Fibroblast of skin of right biceps (primary cell): ENCODE measurements at places on chromosomes 1 and 21.

DNA sequence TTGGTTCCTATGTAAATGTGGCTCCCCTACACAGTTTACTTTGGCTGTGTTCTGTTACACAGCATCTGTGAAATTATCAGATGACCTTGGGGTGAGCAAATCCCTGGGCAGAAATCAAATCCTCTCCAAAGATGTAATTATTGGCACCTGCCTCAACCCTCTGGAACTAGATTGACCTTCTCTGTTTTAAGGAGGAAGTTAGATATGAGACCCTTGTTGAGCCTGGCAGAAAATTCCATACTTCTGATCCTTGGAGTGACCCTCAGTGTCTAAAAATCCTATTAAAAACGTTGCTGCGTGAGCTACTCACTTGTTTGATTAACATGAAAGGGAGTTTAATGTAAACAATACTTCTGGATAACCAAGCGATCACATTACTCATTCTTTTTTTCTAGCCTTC, 122.0 kb downstream of the CLIC6 start:
- no peak for DNase-seq

GRCh38 chr21:33133892-33134291, 64.0 kb downstream of the OLIG1 start:
- no peak for DNase-seq

GRCh38 chr1:173431304-173432045, 45.7 kb upstream of the PRDX6 start:
- peak; percentile 87 for DNase-seq

- DNase-seq = peak; percentile 57
Measured at GRCh38 chr1:12472798-12473551, 145.0 kb downstream of the DHRS3 start.

DNA sequence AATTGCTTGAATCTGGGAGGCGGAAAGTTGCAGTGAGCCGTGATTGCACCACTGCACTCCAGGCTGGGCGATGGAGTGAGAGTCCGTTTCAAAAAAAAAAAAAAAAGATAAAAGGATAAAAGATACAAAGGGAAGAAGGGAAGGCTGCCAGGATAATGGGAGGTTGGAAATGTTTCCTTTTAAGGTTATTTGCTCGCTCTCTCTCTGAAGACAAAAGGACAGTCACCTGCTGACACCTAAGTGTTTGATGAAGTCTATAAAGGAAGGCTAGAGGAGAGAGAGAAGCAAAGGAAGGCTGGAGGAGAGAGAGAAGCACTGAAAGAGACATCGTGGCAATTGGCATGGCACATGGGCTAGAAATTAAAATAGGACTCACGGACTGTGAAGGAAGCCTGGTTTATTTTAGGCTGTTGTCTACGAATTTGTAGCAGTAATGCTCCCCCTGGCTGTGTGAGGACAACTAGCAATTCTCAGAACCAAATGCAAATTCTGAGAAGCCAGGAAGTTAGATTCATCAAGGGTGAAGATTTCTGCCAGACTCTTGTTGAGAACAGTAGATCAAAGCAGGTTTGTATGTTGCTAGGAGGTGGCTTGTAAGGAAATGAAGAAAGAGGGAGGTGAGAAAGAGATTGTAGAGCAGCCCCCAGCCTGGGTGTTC, 154.2 kb downstream of the ZP4 start:
- no peak for DNase-seq

- no peak for DNase-seq
Measured at GRCh38 chr1:27876341-27877114, 4.2 kb downstream of the THEMIS2 start.

DNA sequence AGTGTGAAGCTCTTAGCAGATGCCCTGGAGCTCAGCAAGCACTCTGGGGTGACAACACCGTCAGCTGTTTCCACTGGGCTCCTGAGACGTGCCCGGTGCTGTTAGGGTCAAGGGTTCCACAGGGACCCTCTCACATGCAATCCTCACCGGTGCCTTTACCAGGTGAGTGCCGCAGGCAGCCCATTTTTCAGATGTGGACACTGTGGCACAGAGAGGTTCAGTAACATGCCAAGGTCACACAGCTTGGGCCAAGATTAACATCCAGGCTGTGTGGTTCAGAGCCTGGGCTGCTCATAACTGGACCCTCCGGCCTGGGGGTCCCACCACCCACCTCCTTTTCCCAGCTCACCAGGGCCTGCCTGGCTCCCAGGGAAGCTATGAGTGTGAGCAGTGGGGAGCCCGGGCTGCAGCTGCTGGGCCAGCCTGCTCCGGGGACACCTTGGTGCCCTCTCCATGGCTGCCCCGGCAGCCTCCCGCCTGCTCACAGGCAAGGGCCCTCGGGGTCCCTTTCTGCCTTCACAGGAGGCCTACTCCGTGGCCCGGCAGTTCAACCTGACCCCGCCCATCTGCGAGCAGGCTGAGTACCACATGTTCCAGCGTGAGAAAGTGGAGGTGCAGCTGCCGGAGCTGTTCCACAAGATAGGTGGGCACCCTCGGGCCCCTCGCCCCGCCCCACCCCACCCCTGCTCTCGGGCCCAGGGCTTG, 49.3 kb downstream of the KCNAB2 start:
- no peak for DNase-seq

- no peak for DNase-seq
Measured at GRCh38 chr1:2848006-2848670, 46.6 kb upstream of the TTC34 start.

GRCh38 chr1:65758128-65758527, 34.6 kb upstream of the PDE4B start:
- DNase-seq = no peak

DNA sequence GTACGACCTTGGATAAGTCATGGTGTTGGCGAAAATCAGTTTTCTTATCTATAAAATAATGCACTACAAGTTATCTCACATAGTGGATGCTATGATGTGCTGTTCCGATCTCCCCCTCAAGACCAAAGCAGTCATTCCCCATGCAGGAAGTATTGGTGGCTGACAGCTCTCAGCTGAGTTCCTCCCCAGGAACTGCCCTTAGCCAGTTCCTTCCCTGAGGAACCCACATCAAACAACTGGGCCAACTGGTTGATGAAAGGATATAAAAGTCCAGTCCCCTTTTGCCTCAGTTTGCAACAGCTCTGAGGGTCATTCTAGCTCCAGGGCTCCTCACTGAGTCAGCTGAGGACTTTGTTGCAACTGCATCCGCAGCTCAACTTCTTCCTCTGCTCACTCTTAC, 16.1 kb upstream of the SLAMF1 start:
- DNase-seq = no peak

- DNase-seq = no peak
Measured at GRCh38 chr1:221405146-221405545, 336.7 kb downstream of the DUSP10 start.

DNA sequence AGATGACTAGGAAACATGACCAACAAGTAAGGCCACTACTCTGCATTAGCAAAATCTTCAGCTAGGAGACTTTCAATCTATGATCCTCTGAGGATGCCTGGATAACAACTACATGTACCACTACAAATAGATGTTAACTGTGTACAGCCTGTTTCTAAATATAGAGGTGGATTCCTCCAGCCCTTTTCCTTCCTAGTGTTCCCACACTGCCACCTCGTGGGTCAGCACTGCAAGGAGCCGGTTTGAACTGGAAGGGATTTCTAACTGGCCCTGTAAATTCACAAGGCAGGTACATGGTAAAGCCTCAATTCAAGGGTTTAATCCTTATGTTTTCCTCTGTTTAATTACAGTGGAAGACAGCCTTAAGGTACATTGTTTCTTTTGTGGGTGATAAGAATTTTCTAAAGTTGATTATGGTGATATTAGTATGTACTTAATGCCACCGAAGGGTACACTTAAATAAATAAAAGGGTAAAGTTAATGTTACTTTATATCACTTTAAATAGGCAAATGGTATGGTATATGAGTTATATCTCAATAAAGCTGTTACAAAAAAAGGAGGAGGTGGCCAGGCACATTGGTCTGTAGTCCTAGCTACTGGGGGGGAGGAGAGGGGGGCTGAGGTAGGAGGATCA, 14.4 kb downstream of the SMYD3 start:
- peak; percentile 73 for DNase-seq

- DNase-seq = no peak
Measured at GRCh38 chr1:167076136-167076710, 14.0 kb downstream of the GPA33 start.

- no peak for DNase-seq
Measured at GRCh38 chr21:19914028-19914427, 1084.2 kb upstream of the NCAM2 start.

DNA sequence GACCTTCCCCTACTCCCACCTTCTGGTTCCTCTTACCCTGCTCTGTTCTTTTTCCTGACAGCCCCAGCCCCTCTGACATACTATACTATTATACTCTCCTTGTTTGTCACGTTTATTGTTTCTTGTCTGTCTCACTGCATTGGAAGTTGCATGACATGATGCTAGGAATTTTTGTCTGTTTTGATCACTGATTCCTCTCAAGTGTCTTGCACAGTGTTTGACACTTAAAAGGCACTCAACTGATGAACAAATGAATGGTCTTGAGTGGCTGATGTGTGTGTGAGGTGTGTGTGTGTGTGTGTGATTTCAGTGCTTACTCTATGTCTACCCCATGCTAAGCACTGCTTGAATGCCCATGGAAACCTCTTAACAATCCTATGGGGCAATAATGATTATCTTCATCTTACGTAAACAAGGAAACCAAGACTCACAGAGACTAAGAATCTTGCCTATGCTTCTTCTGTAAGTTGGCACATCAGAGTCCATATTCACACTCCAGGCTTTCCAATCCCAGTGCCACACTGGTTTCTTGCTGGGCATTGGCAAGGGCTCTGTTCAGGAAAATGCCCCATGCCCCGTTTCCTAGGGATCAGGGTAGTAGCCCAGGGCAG, 59.7 kb downstream of the ATP1A1 start:
- DNase-seq = no peak

- DNase-seq = no peak
Measured at GRCh38 chr1:177591155-177591554, 378.7 kb downstream of the SEC16B start.

DNA sequence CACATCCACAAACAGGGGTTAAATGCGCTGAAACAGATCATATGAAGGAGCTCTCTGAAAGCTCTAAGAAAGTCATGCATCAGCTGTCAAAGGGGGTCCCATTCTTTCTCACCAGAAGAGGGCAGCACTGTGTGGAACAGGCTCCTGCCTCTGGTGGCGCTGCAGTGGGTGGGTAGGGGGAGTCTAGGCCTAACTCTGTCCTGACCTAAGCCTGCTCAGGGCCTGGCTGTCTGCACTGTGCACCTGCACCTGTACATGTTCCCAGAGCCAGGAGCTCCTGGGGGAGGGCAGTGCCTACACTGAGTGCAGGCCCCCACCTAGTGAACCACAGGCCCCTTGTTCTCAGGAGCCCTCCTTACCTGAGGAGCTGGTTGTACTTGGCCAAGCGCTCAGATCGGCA, 16.0 kb downstream of the ENO1 start:
- no peak for DNase-seq

GRCh38 chr1:199490769-199491527, 536.6 kb upstream of the NR5A2 start:
- peak; percentile 87 for DNase-seq

DNA sequence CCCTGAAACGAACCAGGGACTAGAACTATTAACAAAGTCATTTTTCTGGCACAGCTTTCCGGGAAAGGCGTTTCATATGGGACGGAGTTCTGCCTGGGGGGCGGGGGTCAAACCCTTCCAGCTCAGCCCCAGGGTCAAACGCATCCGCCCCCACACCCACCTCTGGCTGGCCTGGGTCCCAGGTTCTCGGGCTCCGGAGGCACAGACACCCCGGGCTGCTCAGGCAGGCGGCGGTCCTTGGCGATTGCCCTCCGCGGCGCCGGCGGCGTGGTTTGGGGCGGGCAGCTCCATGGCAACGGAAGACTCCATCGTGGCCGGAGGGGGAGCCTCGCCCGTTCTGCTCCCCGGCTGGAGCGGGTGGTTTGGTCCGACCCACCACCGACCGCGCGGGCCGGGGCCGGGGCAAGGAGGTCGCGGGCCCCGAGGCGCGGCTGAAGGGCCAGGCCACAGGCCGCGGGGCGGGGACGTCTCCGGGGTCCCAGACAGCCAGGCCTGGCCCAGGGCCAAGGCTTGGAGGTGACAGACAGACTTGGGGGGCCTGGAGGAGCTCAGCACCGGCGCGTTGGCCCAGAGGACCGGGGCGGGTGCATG, at the start of gene CFAP74:
TSS of gene CFAP74 (minus strand) at position 246 of the 591 bp plus-strand sequence. CDS start 12,830 bp downstream, outside the sequence.
- DNase-seq = peak; percentile 42

- DNase-seq = no peak
Measured at GRCh38 chr1:242788771-242789170, 264.3 kb upstream of the PLD5 start.

- DNase-seq = no peak
Measured at GRCh38 chr1:201326710-201327109, 43.4 kb downstream of the PKP1 start.

DNA sequence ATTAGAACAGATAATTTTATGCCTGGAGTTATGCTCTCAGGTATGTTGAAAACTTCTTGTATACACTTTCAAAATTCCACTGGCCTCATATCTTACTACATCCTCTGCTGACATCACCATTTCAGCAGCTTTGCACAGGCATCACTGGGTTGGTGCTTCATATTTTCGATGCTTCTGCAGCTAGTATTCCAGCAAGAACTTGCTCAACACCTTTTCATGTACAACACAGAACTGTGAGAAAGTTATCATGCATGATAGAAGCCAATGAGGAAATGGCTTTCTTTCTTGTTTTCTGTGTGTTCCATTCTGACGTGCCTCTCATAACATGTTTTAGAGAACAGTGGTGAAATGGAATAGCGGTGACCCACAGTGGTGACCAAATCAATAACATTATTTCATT, 5.1 kb upstream of the GBP5 start:
- DNase-seq = no peak

DNA sequence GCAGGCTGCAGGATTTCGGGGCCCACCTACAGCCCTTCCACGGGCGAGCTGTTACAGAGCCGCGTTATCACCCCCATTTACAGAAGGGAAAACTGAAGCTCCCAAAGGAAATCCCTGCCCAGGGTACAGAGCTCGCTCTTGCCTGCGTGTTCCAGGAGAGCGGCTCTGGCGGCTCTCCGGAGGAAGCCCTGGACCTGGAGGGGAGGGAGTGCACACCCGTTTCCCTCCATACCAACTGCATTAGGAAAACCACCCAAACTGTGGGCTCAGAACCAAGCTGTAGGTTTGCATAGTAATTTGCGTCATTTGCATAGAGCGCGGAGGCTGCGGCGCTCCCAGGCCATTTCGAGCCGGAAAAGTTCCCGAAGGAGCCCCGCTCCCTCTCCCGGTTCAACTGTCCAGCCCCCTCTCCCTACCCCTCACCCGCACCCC, 24.7 kb upstream of the ADGRB2 start:
- DNase-seq = peak; percentile 78

DNA sequence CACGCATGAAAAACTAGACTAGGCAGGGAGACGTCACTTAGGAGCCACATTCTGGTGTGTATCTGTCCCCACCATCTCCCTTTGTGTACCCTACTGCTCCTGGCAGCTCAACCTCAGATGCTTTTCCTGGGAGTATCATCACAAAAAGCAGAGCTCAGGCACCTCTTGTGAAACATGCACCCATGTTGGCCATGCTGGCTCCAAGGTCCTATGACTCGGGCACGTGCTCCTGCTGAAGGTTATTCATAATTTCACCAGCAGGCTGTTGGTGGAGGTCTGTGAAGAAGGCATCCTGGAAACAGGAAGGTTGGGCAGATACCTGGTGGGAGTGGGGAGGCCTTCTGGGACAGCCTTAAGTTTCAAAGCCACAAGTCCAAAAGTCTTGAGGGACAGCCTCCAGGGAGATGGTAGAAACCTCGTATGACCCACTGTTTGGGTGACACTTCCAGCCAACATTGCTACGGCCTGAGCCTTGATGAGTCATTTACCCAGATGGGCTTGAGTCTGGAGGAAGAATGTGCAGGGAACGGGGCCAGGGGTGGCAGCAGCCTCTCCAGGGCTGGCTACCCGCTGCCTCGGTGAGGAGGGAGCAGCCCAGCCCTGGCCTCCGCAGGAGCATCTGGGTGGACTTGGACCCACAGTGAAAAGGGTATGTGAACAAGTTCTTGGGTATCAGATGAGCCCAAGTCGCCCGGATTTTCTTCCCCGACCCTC, 75.8 kb downstream of the PGBD5 start:
- DNase-seq = no peak
